ENCODE measurements at places on chromosomes 3 and 15.

- DNase-seq = no peak
These were observed 30.5 kb downstream of the VPS8 start for GRCh38 chr3:184842433-184842832.

GRCh38 chr3:8784676-8785435 lies 15.4 kb upstream of the OXTR start:
- no peak for DNase-seq

DNA sequence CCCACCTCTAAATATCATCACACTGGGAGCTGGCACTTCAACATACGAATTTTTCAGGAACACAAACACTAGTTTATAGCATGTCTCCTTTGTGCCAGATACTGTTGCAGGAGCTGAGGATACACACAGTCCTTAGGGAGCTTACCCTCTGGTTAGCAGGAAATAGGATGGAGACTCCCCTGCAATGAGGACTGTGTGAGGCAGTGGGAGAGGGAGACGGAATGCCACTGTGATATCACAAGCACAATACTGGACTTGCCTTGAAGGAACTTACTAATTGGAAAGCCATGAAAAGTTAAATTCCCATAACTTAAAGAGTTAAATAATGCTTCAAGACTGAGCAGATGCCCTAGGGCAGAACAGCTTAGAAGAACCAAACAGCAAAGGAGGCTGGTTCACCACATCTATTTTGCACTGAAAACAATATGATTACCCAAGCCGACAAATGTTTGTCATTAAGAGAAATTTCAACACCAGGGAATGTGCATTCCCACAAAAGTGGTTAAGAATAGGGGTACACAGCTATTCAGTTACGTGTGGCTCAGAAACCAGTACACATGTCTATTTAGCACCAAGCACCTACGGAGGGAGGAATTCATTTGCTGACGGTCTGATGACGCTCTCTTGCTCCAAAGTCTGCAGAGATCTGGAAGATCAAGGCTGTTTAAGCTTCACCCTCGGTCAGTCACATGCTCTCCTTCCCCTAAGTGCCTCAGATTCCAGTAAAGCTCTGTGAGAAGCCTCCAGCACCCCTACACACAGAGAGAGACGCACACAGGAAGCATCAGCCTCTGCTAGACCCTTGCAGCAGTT lies 5.2 kb downstream of the TBC1D2B start:
- no peak for DNase-seq

DNA sequence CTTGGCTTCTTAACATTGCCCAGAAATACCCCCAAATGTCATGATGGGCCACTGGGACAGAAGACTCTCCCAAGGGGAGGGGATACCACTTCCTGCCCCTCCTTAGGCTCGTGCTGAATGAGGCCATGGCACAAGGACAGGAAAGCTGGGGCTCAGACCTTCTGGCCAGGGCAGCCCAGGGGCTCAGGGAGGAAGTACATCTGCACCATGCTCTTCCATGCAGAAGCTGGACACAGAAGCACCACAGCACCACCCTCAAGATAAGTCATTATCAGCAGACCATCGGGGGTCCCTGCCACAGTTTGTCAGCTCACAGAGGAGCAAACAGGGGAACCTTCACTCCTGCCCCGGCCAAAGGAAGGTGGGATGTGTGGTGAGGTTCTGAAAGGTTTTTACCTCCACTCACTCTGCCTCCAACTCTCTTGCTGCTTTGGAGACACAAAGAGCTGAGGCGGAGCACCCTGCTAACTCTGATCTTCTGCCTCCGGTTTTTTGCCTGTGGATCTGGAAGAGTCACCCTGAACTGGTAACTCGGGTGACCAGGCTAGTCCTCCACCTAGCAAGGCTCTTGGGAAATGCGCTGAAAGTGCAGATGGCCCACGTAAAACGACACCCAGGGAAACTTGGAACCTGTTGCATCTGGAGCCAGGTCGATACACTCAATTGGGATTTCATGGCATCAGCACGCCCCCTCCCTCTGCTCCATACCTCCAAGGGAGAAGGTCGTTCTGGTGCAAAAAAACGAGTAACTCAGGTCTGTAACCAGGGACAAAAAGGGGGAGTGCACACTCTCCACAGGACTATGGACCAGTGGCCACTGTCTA lies 8.3 kb downstream of the BMF start:
- DNase-seq = no peak

DNA sequence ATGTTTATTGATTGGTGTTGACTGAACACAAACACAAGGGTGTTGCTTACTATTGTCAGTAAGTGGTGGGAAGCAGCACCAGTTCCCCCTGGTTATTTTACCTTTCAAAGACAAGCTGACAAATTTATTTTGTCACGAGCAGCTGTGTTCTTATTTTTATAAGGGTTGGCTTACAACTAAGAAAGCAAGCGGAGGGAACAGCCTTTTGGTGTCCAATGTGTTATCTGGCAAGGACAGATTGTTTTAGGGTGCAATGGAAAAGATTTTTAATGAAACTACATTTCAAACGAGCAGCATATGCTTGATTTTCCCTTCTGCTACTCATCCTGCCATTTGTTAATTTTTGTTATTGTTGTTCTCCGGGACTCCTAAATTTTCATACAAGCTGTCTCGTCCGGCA lies 920.6 kb upstream of the CFAP20DC start:
- DNase-seq = no peak

DNA sequence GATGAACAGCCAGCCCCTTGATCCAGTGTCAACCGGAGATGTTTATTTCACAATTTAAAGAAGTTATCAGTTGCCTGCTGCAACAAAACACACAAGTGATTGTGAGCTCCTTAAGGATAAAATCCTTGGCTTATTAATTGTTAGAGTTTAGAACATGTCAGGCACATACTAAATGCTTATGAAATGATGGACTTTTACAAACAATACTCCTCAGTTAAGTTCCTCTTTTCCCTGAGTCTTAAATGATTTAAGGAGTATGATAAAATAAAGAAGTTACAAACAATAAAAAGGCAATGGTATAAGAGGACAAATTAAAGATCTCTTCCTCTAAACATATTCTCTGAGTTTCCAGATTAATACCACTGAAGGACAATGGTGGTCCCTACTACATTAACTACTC lies 5.7 kb downstream of the GHSR start:
- no peak for DNase-seq

GRCh38 chr3:187252311-187252710 lies 39.2 kb downstream of the MASP1 start:
- DNase-seq = no peak

DNA sequence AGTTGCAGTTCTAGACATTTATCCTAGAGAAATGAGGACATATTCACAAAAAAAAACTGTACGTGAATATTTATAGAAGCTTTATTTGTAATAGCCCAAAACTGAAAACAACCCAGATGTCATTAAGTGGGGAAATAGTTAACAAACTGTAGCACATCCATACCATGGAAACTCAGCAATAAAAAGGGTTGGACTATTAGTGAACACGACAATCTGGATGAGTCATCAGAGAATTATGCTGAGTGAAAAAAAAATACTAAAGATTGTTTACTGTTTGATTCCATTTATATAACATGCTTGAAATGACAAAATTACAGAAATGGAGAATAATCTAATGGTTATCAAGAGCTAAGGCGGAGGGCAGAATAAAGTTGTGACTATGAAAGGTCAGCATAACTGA lies 59.5 kb downstream of the CPA3 start:
- DNase-seq = no peak

DNA sequence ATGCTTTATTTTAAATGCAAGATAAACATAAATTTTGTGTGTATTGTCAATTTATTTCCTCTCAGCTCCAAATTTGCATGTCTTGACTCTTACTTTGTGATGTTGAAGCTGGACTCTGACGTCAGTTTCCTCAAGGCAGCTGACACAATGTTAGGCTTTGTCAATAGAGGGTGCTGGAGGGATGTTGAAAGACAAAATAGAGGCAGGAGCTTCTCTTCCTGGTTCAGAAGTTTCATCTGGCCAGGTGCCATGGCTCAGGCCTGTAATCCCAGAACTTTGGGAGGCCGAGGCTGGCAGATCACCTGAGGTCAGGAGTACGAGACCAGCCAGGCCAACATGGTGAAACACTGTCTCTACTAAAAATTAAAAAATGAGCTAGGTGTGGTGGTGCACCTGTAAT lies 408.6 kb downstream of the GBE1 start:
- DNase-seq = no peak

GRCh38 chr3:149566292-149566975 lies 91.4 kb downstream of the WWTR1 start:
- no peak for DNase-seq

- no peak for DNase-seq
These were observed 61.8 kb downstream of the SLC9A9 start for GRCh38 chr3:143786219-143787191.

- no peak for DNase-seq
These were observed 135.4 kb downstream of the MCTP2 start for GRCh38 chr15:94366781-94367180.

DNA sequence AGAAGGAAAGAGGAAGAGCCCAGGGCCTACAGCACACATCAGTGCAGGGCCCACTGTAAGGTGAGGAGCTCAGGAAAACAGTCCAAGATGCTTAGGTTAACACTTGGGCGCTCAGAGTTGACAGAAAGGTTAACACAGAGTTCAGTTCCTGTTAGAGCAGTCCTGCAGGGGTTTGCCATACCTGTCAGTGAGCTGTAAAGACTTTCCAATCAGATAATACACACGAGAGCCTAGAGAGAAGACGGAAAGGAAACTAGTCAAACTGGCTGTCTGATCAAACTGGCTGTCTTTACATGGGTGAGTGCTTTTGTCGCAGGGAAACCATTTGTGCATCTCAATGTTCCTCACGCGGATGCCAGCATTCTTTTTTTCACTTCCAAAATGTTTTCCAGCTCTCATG lies 61.4 kb upstream of the ARHGEF26 start:
- no peak for DNase-seq

- DNase-seq = no peak
These were observed 28.2 kb downstream of the MYL3 start for GRCh38 chr3:46835054-46835453.

GRCh38 chr15:76192715-76193114 lies 118.6 kb downstream of the ETFA start:
- DNase-seq = no peak

DNA sequence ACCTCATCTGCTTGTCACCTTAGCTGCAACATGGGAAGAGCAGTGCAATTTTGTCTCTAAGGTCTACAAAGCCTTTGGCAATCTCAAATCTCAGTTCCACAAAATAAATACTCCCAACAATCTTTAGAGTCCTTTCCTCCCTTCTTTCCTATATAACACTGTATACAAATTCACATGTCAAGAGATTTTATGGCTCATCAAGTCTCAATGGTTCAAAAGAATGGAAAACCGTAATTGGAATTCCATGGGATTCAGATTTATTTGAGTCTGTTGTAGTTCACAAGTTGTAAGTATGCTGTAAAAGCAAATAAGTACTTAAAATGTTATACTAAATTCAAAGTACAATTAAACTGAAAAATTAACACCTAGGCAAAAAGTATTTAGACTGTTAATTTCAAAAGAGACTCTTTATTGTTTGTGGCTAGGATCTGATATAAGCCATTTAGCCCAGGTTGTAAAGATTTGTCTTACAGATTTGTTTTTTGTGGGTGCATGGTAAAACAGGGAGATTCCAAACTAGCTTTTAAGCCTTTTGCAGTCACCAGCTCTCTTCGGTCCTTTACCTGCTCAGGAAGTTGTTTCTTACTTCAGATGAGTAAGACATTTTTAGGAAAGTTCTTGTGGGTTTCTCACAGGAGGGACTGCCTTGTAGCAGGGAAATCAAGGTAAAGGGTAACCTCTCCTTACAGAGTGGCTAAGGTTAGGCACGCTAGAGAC lies 50.1 kb downstream of the CMSS1 start:
- no peak for DNase-seq

- DNase-seq = no peak
These were observed 3.9 kb downstream of the B4GALT4 start for GRCh38 chr3:119236756-119237155.

GRCh38 chr3:11130385-11130784 lies 23.9 kb upstream of the HRH1 start:
- DNase-seq = no peak

GRCh38 chr3:154149286-154149685 lies 28.1 kb downstream of the ARHGEF26 start:
- no peak for DNase-seq

- DNase-seq = no peak
These were observed 160.1 kb downstream of the NEK10 start for GRCh38 chr3:27208961-27209616.

GRCh38 chr3:182621435-182622240 lies 171.7 kb upstream of the ATP11B start:
- DNase-seq = no peak

DNA sequence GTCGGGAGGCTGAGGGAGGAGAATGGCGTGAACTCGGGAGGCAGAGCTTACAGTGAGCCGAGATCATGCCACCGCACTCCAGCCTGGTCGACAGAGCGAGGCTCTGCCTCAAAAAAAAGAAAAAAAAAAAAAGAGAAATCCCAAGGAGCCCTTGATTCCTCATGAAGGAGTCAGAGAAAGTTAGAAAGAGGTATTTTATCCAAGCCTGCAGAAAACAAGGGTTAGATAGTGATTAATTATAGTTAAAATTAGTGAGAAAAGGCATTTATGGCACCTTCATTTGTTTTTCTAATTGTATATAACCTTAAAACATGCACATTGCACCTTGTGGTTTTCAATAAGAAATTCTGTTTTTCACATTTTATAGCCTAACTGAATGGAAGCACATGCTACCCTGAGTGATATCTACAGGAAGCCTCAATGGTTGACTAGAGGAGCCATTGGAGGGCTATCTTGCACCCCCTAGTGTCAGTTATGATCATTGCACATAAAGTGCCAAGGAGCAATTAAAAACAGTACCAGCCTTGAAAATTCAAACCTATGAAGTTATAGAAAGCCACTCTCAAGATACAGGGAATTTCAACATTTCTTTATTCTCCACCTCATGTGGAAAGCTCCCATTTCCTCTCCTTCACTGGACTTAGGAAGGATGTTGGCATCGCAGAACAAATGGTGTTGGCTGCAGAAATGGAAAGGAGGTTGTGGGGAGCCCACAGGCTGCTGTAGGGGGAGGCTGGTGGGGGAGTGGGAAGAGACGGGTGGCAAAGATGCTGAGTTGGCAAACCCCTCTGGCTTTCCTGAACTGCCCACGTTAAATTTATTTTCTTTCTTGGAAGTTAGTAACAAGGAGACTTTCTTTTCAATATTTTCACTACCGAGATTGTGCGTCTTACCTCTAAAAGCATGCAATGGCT lies 48.5 kb downstream of the ITGA11 start:
- DNase-seq = no peak

DNA sequence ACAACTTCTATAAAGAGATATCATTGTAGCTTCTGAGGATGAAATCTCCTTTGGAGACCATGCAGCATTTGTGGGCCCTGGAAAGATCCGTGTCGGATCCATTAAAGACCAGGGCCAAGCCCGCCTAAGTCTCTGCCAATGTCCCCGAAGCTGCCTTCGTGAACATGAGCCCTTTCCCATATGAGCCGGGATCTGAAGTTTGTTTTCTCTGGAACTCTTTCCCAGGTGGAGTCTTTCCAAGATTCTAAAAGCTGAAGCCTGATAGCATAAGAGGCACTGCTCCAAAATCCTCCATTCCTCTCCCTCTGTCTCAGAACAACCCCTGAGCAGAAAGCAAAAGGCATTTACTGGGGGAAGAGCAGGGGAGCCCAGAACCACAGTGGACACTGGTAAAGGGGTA lies 274.6 kb downstream of the NTRK3 start:
- DNase-seq = no peak

GRCh38 chr15:25543196-25543595 lies 104.4 kb upstream of the UBE3A start:
- no peak for DNase-seq

Measured in stimulated activated CD8-positive, alpha-beta memory T cell treated with anti-CD3 and anti-CD28 coated beads, Interleukin-4, amount 100 ng/mL, for 4 hours (primary cell).